ENCODE measurements at places on chromosomes 4 and X.

DNA sequence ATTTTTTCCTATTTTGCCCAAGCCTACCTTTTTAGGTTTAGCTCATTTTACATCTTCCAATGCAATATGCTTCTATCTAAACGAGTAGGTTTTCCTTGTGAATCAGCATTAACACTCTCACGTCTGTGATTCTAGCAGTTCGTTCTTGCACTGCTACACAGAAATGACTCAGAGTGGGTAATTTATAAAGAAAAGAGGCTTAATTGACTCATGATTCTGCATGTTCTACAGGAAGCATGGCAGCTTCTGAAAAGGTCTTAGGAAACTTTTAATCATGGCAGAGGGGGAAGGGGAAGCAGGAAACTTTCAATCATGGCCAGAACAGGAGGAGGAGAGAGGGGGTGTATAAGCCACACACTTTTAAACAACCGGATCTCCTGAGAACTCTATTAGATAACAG lies 44.9 kb downstream of the SPANXN1 start:
- DNase-seq, result no peak

DNA sequence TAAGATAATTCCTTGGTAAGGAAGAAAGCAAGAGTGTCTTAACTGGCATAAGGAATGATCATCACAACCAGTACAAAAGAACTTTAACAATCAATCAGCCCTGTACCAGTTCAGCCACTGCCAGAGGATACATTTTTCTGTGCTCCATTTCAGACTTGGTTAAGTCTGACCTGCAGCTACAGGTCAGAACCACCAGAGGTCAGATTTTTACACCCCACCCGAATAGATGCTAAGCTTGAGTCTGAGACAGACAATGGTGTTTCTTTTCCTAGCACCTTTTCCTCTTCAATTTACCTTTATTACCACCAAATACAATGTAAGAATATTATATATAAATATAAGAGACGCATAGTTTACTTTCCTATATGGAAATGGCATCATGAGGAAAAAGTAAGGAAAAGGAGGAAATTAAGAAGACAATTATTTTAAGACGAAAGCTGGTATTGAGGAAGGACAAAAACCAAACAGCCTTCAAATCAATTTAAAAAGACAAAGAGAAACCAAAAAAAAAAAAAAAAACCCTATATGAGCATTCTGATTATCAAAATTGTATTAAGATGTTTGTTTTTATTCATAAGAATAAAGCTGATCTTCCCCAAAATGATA lies 215.3 kb upstream of the TTC29 start:
- DNase-seq, result peak; percentile 71

GRCh38 chr4:185542626-185543315 lies 7.5 kb upstream of the PDLIM3 start:
- no peak for DNase-seq

DNA sequence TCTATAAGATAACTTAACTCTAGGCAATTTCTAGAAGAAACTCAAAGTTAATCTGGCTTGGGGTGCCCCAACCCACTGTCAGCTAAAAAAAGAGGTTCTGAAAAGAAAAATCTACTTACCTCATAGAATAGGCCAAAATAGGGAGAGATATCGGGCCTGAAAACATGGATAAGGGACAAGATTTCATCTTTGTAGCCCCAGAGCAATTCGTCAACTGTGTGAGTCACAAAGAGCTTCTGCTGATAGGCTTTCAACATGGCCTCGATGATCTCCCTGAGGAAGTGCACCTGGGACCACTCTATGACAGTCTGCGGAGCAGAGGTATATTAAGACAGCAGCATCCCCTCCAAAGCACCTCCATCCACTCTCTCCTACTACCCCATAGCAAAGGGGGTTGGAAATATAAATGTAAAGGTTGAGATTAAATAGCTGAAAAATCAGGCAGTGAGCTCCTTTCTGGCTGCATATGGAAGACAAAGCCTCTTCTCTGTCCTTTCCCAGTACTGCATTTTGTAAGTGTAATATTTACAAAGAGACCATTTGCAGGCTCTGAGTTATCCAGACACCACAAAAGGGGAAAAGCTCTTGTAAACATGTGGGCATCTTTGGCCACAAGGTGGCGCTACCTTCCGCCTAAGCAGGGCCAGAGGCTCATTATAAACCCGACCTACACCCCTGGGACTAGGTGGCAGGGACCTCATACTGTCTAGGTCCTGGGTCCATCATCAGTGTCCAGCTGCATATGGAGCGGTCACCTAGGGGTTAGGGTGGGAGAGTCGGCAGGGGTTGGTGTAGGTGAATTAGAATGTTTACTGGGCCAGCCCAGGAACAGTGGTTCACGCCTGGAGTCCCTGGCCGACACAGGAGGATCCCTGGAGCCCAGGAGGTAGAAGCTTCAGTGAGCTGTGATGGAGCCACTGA lies 31.5 kb upstream of the NUP54 start:
- DNase-seq, result peak; percentile 89

Measured in DMS53 (cell line).